ENCODE measurements at places on chromosomes 3 and 15.

- DNase-seq: no peak
Measured at GRCh38 chr15:31513178-31513577, 186.5 kb downstream of the KLF13 start.

DNA sequence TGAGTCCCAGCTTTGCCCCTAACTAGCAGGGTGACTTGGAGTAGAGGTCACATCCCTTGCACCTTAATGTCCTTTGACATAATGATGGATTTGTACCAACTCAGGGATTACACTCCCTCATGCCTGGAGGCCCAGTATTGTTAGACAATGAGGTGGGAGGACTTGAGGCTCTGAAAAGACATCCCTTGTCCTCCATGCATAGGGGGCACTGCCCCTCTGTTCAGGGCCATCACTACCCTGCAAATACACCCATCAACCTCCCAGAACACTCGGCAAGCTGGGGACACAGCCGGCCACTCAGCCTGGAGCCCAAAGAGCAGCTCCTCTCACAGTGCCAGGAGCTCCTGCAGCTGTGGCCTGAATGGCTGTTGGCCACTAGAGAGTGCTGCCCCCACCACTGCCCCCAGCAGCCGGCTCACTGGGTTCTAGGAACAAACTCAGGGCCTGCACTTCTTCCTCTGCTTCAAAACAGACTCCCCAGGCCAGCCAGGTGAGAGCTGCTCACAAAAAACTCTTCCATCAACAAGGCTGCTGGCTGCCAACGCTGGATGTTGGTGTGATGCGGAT is 90.2 kb downstream of the GABRB3 start:
- DNase-seq: no peak

GRCh38 chr3:111650378-111651275 is 55.5 kb upstream of the ZBED2 start:
- DNase-seq: no peak

DNA sequence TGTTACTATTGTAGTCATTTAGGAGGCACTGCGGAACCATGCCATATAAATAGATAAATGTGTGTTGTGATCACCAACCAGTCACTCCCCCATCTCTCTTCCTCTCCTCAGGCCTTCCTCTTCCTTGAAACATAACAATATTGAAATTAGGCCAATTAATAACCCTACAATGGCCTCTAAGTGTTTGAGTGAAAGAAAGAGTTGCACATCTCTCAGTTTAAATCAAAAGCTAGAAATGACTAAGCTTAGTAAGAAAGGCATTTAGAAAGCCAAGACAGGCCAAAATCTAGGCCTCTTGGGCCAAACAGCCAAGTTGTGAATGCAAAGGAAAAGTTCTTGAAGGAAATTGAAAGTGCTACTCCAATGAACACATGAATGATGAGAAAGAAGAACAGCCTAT is 8.1 kb upstream of the DNASE1L3 start:
- no peak for DNase-seq

- DNase-seq: no peak
Measured at GRCh38 chr3:164155400-164155799, 922.9 kb downstream of the SI start.

- no peak for DNase-seq
Measured at GRCh38 chr3:8579096-8579495, 65.5 kb downstream of the SSUH2 start.

DNA sequence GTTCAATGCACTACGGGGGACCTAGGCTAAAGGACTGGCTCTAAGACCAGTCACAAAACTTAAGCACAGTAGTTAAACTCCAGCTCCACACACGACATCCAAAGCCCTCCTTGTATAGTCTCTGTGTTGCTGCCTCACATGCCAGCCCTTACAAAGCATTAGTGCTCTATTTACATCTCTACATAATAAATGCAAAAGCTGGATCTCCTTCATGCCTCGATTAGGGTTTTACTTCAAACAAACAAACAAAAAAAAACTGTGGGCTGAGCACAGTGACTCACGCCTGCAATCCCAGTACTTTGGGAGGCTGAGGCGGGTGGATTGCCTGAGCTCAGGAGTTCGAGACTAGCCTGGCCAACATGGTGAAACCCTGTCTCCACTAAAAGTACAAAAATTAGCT is 9.6 kb downstream of the PGBD4 start:
- no peak for DNase-seq

- DNase-seq: no peak
Measured at GRCh38 chr3:85783291-85783690, 824.5 kb downstream of the CADM2 start.

DNA sequence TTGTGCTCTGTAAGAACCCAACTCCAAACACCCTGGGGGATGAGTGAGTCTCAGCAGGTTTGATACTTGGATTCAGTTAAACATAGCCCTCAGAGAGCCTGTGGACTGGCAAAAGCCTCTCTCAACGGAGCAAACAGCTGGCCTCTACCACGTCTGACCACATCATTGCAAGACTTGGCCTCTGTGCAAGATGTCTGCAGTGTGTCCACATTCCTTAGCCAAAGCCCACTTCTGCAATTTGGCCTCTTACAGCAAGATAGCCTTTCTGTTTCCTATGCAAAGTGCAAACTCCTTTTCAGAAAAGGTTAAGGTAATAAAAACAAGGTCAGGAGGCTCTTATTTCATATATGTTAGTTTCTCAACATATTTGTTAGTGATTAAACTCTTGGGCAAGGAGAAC is 27.9 kb downstream of the FBN1 start:
- no peak for DNase-seq

DNA sequence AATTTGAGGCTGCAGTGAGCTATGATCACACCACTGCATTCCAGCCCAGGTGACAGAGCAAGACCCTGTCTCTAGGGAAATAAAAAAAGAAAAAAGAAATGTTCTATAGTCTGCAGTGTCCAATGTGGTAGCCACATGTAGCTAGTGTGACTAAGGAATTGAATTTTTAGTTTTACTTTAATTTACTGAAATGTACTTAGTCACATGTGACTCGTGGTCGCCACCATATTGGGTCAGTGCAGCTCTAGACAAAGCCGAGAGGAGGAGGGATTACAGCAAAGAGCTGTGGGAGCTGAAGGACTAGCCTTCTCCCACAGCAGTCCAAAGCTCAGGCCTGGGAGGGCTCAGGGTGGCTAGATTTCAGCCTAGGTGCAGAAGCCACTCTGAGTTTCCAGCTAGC is 65.9 kb upstream of the NTRK3 start:
- no peak for DNase-seq

GRCh38 chr3:132346841-132347736 is 29.9 kb downstream of the ACP3 start:
- DNase-seq: no peak

- no peak for DNase-seq
Measured at GRCh38 chr3:18194431-18194830, 230.7 kb downstream of the SATB1 start.

DNA sequence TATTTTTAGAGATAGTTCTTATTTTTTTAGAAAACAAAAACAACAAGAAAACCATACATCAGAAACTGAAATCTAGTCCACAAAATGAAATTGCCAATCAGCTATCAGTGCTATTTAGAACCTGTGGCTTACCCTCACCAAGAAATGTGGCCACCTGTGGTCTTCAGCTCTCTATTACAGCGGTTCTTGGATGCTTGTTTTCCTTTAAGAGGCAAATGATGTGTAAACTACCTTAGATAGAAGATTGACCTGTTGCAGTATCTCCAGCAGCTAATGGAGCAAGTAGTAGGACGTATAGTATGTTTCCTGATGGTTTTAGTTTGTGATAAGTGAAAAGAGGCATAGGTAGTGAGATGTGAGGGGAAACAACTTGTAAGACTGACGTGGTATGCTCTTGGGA is 21.2 kb downstream of the TFG start:
- DNase-seq: no peak

- DNase-seq: no peak
Measured at GRCh38 chr15:44713006-44713966, 2.0 kb downstream of the B2M start.

DNA sequence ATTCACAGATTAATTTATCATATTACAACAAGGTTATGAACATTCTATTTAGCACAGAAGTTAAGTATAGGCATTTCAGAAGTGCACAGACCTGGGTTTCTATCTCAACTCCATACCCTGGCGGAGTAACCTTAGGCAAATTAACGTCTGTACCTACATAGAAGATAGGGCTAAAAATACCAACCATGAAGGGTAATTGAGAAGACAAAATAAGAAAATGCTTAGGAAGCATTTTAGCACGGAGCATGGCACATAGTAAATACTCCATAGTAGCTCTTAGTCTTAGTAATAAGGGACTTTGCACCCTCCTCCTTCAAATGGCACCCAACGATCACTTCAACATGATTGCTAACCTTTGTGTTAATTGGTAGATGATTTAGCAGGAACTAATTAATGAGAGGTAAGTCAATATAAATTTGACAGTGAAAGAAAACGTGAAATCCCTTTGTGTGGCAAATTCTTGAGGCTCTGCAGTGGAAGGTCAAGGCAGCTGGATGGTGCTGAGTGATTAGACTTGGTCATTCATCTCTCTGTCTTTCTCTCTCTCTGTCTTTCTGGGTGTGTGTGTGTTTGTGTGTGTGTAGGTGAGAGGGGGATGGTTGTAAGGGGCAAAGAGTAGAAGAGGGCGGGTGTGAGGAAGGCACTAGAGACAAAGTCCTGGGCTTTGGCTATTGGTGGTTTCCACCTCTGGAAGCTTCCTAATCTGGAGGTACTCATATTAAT is 131.1 kb upstream of the PHLDB2 start:
- DNase-seq: no peak

GRCh38 chr15:68364028-68364659 is 67.8 kb downstream of the ITGA11 start:
- no peak for DNase-seq

DNA sequence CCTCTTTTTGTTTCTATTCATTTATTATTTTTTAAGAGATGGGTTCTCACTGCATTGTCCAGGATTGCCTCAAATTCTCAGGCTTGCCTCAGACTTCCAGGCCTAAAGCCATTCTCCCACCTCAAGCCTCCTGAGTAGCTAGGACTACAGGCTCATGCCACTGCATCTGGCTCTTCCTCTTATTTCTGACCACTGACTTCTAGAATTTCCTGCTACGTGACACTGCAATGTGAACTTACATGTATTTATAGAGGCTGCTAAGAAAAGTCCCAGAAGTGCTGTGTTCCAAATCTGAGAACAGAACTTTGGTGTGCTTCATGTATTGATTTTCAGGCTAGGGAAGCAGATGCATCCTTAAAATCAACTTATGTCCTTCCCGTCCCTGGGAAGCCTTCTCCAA is 407.4 kb downstream of the RSL24D1 start:
- no peak for DNase-seq

GRCh38 chr3:13828501-13829265 is 51.2 kb downstream of the WNT7A start:
- no peak for DNase-seq

DNA sequence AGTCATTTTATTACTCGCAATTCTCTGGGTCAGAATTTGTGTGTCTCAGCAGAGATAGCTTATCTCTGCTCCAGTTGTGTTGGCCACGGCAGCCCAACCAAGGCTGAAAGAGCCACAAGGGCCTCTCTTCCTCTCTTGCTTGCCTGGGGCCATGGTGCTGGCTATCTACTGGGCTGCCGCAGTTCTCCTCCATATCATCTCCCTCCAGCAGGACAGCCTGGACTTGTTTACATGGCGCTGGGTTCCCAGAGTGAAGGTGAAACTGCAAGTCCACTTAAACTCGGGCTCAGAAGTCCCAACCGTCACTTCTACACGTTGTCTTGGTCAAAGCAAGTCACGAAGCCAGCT is 134.8 kb downstream of the UACA start:
- DNase-seq: no peak

- DNase-seq: peak; percentile 82
Measured at GRCh38 chr15:52789601-52790168, 451 bp downstream of the ONECUT1 start.

GRCh38 chr3:191259486-191259885 is 60.4 kb downstream of the OSTN start:
- no peak for DNase-seq

DNA sequence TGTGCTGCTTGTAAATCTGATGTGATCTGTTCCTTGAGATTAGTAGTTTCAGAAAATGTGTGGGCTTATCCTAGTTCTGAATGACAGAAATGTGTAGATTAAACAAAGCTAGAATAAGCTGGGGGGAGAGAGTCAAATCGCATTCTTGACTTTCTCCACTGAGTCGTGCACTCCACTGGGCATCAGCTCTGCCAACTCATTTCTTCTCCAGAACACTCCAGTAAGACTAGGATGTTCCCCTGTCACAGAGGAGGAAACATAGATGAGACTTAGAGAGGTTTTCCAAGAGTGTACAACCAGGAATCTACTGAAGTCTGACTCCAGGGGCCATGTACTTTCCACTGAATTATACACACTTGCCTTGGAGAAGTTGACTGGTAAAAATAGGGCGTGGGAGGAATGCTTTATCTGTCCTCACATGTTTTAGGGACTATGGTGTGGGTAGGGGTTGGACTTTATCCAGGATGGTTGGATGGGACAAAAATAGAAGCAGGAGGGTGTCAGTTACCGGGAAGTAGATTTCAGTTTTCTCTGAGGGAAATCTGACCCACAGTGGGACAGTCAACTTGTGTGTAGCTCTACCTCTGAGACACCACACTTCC is 298.2 kb downstream of the UBE2E2 start:
- DNase-seq: no peak

DNA sequence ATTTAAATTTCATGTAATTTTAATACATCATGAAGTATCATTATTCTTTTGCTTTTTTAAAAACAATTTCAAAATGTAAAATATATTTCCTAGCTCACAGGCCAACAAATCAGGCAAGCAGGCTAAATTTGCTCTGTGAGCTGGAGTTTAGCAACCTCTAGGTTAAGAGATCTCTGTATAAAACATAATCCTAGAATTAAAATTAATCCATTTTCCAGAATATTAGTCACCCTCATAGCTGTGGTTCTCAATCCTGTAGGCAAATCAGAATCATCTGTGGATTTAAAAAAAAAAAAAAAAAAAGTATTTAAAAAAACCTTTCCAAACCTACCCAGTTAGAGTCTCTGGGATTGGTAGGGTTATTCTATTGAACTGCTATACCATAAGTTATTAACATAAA is 209.7 kb downstream of the MINAR1 start:
- no peak for DNase-seq

DNA sequence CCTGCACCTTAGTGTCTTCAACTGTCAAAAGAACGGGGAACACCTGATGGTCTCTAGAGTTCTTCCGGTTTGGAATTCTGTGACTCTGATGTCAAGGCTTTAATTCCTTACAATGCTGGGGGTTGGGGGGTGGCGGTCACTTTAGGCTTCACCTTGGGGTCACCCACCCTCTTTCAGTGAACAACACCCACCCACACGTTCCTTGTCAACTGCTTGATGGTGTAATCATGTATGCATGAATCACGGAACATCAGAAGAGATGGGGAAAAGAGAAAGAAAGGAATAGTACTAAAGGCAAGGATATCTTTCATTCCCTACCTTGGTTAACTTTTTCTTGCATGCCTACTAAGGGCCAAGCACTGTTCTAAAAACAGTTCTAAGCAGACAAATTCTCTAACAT is 7.3 kb upstream of the UBE2E1 start:
- no peak for DNase-seq
